ENCODE measurements at places on chromosomes 11 and 22. TPM values are rescaled to one million over a fixed set of nuclear protein-coding genes. Genes with fewer than 3 reads are reported as not detected.

GRCh38 chr11:124394408-124394807, 4.4 kb downstream of the OR8B3 start:
- no peak for DNase-seq

The CTR9 gene
- 25.1 TPM for polyA plus RNA-seq

DNA sequence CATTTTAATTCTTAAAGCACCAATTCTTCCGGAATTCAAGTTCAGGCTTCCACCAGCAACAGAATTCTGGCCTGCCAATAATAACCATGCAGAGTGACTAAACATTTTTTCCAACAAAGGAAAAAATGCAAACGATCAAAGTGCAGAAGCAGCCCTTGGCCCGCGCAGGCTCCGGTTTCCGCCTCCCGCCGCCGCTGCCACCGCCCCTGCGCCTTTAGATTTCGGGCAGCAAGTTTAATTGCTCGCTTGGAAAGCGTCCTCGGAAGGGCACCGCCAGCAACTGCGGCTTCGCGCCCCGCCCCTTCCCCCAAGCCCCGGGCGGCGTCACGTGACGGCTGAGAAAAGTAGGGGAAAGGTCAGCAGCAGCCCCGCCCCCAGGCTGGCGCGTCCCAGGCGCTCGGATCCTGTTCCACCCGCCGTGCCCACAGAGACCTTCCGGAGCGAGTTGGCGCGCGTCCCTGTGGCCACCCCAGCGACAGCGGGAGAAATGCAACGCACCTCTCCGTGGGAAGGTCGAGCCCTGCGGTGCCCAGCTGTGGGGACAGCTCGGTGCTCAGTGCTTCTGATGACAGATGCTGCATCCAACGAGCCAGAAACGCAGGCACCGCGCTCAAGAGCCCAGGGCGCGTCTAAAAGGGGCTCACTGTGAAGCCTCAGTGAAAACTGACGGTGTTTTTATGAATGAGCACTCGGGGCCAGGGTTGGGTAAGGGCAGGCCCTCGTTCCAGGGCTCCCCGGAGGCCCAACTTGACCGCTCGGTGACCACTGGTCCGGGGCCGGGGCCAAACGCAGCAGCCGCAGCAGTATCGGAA, 2.5 kb downstream of the CPT1A start:
- DNase-seq: peak; percentile 97

DNA sequence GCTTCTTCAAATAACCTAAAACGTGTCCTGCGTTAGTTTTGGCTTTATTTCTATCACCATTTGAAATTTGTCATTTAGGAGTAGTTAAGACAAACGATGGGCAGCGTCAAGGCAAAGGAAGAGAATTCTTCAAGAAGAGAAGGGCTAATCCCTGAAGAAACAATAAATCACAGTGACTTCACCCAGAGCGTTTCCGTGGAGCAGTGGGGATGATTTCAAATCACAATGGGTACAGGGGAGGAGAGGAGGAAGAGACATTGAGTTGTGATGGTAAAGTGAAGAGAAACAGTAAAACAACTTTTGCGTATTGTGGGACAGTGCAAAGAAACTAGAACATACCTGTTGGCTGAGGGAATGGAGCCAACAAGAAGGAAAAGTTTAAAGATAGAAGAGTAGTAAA, 9.7 kb downstream of the PDGFD start:
- no peak for DNase-seq

DNA sequence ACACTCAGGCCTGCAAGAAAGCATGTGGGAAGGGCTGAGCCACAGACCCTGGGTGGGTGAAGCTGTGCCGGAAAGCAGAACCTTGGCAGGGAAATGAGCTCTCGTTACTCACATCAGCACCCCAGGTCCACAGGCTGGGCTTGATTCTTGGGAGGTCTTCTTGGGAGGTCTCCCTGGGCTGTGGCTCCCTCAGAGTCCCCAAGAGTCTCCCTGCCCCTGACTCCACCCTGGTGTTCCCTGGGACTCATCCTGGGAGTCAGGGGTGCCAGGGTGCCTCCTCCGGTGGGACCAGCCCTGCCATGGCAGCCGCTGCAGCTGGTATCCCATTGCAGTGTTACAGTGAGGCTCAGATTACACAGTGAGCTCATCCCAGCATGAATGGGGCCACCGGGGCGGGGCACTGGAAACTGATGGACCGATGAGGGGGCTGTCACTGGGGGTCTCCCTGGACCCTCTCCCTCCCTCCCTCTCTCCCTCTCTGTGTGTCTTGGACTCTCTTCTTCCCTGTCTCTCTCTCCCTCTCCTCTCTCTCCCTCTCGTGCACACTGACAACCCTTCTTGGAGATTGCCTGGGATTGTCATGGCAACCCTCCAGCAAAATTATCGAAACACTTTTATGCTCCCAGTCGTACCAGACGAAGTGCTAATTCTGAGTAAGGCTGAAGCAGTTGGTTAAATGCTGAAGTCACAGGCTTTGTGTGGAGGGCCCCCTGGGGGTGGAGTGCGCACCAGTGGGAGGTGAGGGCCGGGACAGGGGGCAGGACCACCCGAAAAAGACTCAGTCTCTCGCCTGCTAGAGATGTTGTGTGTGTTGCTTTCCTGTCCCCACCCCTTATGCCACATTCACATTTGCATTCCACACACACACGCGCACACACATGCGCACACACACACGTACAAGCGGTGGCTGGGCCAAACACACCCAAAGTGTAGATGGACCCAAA, 8.6 kb upstream of the C11orf96 start:
- no peak for DNase-seq

- peak; percentile 79 for DNase-seq
Measured at GRCh38 chr11:69249311-69250185, 44.4 kb upstream of the MYEOV start.

DNA sequence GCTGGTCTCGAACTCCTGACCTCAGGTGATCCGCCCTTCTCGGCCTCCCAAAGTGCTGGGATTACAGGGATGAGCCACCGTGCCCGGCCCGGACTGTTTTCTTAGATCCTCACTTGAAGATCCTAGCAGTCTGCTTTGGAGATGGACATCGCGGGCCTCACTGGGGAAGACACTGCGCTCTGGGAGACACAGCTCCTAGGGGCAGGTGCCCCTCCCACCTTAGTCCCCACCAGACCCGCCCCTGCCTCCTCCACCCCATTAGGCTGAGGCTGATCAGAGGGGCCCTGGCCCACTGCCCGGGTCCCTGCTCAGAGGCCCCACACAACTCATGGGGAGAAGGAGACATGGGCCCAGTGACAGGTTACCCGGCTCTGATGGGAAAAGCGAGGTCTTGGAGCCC, 11.3 kb upstream of the LTO1 start:
- no peak for DNase-seq

- no peak for DNase-seq
Measured at GRCh38 chr11:83459798-83460197, 173.6 kb upstream of the CCDC90B start.

DNA sequence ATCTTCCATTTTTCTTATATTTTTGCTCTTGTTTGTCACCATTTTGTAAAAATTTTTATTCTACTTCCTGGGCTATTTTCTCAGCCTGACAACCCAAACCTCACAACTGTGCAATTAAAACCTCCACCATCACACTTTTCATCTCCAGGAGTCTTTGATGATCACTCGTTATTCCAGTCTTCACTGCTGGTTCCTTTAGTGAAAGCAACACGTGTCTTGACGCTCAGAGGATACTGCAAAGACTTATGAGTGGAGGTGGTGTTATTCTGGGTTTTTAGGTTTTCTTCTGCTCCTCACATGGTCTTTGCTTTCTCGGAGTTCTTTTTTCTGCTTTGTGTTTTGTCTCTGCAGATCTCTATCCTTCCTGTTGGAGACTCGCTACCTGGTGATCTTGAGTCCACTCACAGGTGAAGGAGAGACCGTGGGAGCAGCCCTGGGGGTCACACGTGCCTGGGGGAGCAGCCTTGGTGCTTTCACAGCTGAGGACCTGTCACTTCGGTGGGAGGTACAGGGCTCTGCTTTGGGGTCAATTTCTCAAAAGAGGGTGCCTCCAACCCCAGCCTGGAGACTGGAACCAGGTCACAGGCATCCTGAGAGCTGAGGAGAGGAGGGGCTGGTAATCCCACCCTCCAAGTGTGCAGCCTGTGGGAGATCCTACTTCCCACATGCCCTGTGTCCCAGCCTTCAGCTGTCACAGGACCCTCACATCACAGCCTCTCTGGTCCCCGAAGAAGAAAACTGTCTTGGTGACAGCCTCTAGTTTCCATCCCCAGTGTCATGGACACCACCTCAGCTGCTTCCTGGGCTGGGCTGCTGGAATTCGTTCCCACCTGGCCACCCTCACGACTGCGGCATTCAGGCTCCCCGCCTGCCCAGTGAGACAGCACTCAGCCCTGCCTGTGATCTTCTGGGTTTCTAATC, 11.0 kb downstream of the SULT4A1 start:
- DNase-seq: no peak

The NCAPH2 gene
- polyA plus RNA-seq: 60.7 TPM

DNA sequence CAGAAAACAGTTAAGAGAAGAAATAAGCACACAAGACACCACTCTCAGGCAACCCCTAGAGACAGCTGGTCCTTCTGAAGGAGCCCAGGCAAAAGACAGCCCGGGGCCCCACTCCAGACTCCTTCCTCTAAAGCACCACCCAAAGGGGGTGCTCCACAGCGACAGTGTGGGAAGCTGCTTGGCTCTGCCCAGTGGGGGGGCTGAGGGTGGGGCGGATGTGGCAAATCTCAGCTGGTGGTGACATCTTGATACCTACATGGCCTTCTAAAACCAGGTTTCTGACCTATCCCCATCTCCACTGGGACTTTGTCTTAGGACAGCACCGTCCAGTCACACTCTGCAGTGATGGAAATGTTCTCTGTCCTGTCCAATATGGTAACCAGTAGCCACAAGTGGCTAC, 10.2 kb upstream of the APOA1 start:
- DNase-seq: no peak

DNA sequence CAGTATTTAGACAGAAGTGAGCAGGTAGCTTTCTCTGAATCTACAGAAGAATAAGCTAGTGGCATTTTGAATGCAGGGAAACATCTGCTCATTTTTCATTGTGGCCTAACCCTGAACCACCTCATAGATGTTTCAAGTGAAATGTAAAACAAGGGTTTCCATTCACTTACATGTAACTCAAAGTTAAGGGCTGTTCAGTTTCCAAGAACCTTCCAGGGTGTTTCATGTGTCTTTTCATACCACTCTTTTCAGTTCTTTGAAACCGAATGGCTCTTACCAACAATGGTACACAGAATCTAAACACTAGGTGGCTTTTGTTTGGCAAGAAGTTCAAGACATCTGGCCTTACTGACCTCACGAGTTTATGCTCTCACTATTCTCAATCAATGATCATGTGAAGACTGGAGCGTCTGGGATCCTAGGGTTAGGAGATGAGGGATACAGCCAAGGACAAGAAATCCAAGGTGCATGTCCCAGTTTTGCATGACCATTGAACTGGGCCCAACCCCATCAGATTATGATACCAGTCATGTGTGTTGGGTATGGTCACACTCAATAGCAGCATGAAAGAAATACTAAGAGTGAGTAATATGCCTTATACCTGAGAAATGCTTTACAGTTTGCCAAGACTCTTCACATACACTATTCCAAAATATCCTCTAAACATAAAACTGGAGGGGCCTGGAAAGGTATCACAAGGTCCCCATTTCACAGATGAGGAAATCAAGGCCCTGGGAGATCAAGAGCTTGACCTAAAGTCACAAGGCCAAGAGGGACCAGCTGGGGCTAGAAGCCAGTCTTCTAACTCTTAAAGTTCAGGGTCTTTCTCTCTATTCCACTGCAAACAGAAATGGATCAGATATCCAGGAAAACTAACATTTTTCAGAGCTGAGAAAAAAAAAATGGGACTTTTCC, 92.7 kb downstream of the ETS1 start:
- DNase-seq: no peak

DNA sequence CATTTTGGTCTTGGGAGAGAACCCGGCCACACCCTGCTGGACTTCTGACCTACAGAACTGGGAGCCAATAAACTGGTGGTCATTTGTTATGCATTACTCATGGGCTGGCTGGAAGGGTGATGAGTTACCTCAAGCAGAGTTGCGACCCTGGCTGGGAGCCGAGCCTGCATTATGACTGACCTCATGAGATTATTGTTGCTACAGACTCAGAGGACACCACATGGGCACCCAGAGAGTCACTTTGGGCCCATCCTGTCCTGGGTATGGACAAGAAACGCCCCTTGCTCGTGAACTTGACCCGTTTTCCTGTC, 531.7 kb downstream of the TBC1D22A start:
- DNase-seq: no peak

GRCh38 chr11:34178209-34178821, 72.9 kb downstream of the NAT10 start:
- DNase-seq: no peak

- DNase-seq: peak; percentile 33
Measured at GRCh38 chr11:5831196-5831829, 10.4 kb downstream of the OR52E6 start.

DNA sequence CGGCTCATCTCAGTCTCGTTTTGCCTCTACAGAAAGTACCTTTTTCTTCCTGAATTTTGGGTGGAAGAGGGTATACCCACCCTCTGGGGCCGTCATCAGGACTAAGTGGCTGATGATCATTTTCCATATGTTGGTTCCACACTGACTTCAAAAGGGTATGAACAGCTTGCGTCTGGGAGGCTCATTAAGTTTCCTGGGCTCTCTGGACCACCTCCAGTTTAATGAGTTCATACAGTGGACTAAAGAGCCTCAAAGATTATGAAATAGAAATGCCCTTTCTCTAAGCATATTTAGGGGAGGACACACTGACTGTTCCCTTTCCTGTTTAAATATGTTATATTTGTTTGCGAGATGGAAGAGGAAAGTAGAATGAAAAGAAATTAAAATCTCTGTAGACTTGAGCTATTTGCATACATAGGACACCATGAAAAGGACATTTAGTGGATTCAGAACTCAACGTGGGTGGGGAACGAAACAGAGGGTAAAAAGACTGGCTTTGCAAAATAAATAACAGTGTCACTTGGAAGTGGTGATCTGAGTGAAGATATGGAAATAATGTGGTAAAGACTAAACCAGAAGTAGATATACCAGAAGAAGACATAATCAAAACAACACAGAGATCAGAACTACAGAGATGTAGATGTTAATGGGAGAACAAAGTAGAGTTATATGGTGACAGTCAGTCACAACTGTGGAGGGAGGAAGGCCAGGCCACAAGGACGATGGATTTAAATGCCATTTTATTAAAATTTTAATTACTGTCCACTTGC, 18.7 kb downstream of the LDLRAD3 start:
- DNase-seq: no peak

GRCh38 chr11:42179216-42179615, 719.8 kb upstream of the LRRC4C start:
- no peak for DNase-seq

The SAA4 gene
- polyA plus RNA-seq: not detected

GRCh38 chr11:28303477-28304191, 195.4 kb downstream of the METTL15 start:
- DNase-seq: no peak

- DNase-seq: peak; percentile 14
Measured at GRCh38 chr11:45208135-45208534, 61.7 kb downstream of the PRDM11 start.

The DCHS1 gene
- polyA plus RNA-seq: 2.3 TPM

The OR2D2 gene
- polyA plus RNA-seq: not detected

GRCh38 chr11:30740091-30740490, 153.9 kb upstream of the MPPED2 start:
- no peak for DNase-seq

GRCh38 chr22:17874231-17874905, 100.1 kb upstream of the BID start:
- DNase-seq: no peak

GRCh38 chr22:36740716-36741115, 35.2 kb downstream of the IFT27 start:
- DNase-seq: no peak

The CARD16 gene
- polyA plus RNA-seq: 0.50 TPM
